ENCODE measurements at places on chromosomes 6 and 20. TPM values are rescaled to one million over a fixed set of nuclear protein-coding genes. Genes with fewer than 3 reads are reported as not detected.

Gene BMP7
- not detected for total RNA-seq

Gene DDX43
- total RNA-seq = 0.81 TPM

Gene SLC17A9
- total RNA-seq = 6.3 TPM

Gene RBM24
- total RNA-seq = 1.3 TPM

Gene TRIM15
- total RNA-seq = not detected

Gene GCNT2
- 0.16 TPM for total RNA-seq

Gene LRRC1
- 3.2 TPM for total RNA-seq

Gene HLA-DPB1
- 12.1 TPM for total RNA-seq

Gene SIGLEC1
- not detected for total RNA-seq

Gene SGK2
- total RNA-seq = not detected

Gene TXLNB
- not detected for total RNA-seq

All from cardiac atrium fibroblast (primary cell).